ENCODE measurements at places on chromosomes 1 and 21. TPM values are rescaled to one million over a fixed set of nuclear protein-coding genes. Genes with fewer than 3 reads are reported as not detected.

The LDLRAD2 gene
- total RNA-seq, result not detected

The LYPD8 gene
- not detected for total RNA-seq

The CELA2A gene
- total RNA-seq, result 1.6 TPM

The MCOLN3 gene
- total RNA-seq, result 10.7 TPM

The KRTAP6-1 gene
- not detected for total RNA-seq

The DDR2 gene
- 0.84 TPM for total RNA-seq

The ATAD3C gene
- 0.61 TPM for total RNA-seq

DNA sequence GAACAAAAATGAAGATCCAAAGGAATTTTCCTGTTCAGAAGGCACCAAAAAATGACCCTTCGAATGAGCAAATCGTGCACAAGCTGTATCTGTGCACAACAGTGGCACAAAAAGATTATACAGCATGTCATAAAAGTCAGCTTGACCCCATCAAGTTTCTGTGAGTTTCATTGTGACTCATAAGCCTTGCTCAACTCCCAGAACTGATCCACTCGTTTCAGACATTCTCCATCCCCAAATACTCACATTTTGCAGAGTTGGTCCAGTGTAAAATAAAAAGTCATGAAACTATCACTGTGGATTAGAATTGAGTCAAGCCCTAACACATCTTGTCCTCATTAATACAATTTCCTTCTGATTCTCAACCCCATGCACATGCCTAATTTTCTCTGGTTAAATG, 174.7 kb upstream of the PKN2 start:
- H3K27me3 ChIP-seq, result no peaks in the 10 kb centered on the region
- no peak overlapping the region for H3K4me3 ChIP-seq
- H3K4me1 ChIP-seq, result no peaks in the 10 kb centered on the region
- no peak for DNase-seq
- H3K27ac ChIP-seq, result no peak overlapping the region

DNA sequence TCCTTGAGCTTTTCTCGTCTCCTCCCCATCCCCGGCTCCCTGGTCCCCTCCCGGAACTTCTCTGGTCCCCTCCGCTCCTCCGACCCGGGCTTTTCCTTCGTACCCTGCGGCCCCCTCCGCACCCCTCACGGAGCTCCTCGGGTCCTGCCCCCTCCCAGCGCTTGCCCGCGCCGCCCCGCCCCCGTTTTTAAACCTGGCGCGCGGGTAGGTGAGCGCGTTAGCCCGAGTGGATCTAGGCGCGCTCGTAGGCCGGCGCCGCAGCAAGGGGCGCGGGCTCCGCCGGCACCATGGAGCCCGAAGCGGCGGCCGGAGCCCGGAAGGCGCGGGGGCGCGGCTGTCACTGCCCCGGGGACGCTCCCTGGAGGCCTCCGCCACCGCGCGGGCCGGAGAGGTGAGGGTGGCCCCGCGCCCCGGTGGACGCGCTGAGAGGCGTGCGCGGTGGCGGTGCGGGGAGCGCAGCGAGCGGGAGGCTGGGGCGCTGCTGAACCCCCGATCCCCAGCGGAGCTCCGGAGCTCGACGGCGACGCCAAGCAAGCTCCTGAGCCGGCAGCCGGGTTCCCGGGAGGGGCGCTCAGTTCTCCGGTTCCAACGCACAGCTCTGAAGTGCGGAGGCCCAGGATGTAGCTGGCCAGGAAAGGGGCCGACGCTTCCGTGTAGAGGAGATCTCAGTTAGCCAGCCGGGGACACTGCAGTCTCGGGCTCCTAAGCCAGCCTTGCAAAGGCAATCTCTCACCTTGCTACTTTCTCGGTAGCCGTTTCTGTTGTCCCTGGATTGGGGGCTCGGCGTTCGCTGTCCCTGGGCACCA, at the start of gene RIPPLY3:
TSS of gene RIPPLY3 (plus strand) at position 217 of the 806 bp plus-strand sequence. CDS start at position 288, 71 bp downstream.
- no peak within 1 kb of the TSS for H3K4me3 ChIP-seq
- no peaks in the 10 kb centered on the region for H3K27me3 ChIP-seq
- no peak for DNase-seq
- no peak within 1 kb of the TSS for H3K27ac ChIP-seq
- H3K36me3 ChIP-seq, result no peaks in the 10 kb centered on the region

GRCh38 chr1:75996196-75996595, 64.0 kb upstream of the ASB17 start:
- H3K4me1 ChIP-seq, result no peaks in the 10 kb centered on the region
- no peaks in the 10 kb centered on the region for H3K27me3 ChIP-seq
- H3K27ac ChIP-seq, result no peak overlapping the region

GRCh38 chr1:188826800-188827199, 1650.9 kb downstream of the BRINP3 start:
- H3K36me3 ChIP-seq, result no peaks in the 10 kb centered on the region
- no peaks in the 10 kb centered on the region for H3K27me3 ChIP-seq
- DNase-seq, result no peak
- H3K4me3 ChIP-seq, result no peak overlapping the region
- no peak overlapping the region for H3K27ac ChIP-seq

DNA sequence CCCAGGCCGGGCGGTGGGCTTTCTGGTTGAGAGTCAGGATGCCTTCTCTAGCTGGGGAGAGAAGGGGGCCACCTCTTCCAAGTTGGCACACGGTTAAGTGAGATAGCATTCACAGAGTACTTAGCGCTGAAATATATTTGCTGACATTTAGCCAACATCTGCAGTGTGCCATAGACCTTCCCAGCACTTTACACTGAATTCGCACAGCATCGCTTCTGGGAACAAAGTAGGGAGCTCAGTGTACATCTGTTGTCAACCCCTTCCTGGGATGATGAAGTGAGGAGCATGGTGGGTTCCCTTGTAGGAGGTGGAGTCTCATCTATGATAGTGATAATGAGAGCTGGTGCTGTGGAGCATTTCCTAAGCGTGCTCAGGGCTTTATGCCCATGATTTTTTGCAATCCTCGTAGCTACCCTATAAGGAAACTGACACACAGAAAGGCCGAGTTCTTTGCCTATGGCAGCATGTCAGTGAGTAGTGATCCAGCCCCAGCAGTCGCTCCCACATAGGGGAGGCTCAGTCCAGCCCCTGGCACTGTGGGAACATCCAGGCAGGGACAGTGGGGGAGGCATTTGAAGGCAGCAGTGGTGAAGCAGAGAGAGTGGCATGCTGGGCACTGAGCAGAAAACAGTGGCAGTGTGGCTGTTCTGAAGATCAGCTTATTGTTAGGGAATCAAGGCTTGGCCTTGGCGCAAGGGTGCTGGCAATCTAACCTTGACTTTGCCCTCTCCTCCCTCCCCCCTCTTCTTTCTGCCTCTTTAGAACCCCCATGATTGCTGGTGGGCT, 176.2 kb downstream of the PGBD5 start:
- no peaks in the 10 kb centered on the region for H3K4me1 ChIP-seq
- no peak for DNase-seq
- H3K36me3 ChIP-seq, result no peaks in the 10 kb centered on the region
- H3K27me3 ChIP-seq, result no peaks in the 10 kb centered on the region

GRCh38 chr1:202628646-202629215, 81.5 kb downstream of the SYT2 start:
- H3K36me3 ChIP-seq, result no peaks in the 10 kb centered on the region
- H3K4me3 ChIP-seq, result no peak overlapping the region
- H3K4me1 ChIP-seq, result peaks cover 8% of the 10 kb centered on the region
- no peaks in the 10 kb centered on the region for H3K27me3 ChIP-seq
- no peak overlapping the region for H3K27ac ChIP-seq

GRCh38 chr1:47703156-47703825, 265.4 kb downstream of the FOXD2 start:
- no peak overlapping the region for H3K4me3 ChIP-seq
- DNase-seq, result no peak
- H3K27ac ChIP-seq, result no peak overlapping the region
- no peaks in the 10 kb centered on the region for H3K4me1 ChIP-seq
- H3K36me3 ChIP-seq, result no peaks in the 10 kb centered on the region
- no peaks in the 10 kb centered on the region for H3K27me3 ChIP-seq

DNA sequence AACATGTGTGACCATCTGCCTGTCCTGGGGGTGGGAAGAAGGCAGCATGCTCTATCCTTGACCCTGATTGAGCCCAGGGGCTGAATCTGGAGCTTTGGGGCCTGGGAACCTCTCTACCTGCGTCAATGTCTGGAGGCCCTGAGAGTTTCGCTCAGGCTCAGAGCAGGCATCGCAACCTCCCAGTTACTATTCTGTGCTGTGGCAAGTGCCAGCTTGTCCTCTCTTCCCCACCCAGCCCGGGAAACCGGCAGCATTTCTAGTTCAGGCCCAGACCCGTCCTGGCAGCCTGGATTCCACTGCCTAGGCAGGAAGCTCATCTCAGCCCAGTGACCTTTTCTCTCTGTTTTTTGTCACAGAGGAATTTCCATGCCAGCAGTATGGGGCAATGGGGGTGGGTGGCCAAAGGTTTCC, 10.0 kb upstream of the IRF6 start:
- H3K4me3 ChIP-seq, result no peak overlapping the region
- no peak for DNase-seq
- no peak overlapping the region for H3K27ac ChIP-seq
- H3K4me1 ChIP-seq, result 0 out of 2 replicates have a peak, but pooled peaks cover 7% of the 10 kb centered on the region
- H3K27me3 ChIP-seq, result no peaks in the 10 kb centered on the region
- no peaks in the 10 kb centered on the region for H3K36me3 ChIP-seq

- peak overlapping the region; percentile 96 for H3K27ac ChIP-seq
- H3K36me3 ChIP-seq, result peaks cover 21% of the 10 kb centered on the region
- peaks cover 26% of the 10 kb centered on the region for H3K4me1 ChIP-seq
- no peak for DNase-seq
Measured at GRCh38 chr1:153774026-153774595, 1.1 kb upstream of the SLC27A3 start.

GRCh38 chr1:82299656-82300055, 498.9 kb downstream of the ADGRL2 start:
- H3K4me3 ChIP-seq, result no peak overlapping the region
- no peaks in the 10 kb centered on the region for H3K36me3 ChIP-seq
- no peak overlapping the region for H3K27ac ChIP-seq
- H3K4me1 ChIP-seq, result no peaks in the 10 kb centered on the region

GRCh38 chr1:203655671-203656070, 29.0 kb downstream of the ATP2B4 start:
- H3K4me3 ChIP-seq, result no peak overlapping the region
- no peaks in the 10 kb centered on the region for H3K36me3 ChIP-seq
- DNase-seq, result no peak
- peaks cover 6% of the 10 kb centered on the region for H3K4me1 ChIP-seq

DNA sequence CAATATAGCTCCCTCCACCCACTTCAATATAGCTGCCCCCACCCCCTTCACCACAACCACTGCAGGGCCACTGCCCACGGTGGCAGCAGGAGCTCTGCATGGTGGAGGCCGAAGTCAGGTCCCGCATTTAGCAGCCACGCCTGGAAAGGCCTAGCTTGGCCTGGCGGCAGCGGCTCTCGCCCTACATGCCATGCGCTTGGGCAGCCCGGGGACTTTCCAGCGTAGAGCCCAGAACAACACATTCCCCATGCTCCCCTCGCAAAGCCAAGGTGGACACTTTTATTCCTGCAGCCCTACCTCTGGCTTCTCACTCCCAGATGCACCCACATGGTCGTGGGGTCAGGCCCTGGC, 37.1 kb downstream of the LHX4 start:
- no peaks in the 10 kb centered on the region for H3K27me3 ChIP-seq
- H3K27ac ChIP-seq, result no peak overlapping the region
- no peak for DNase-seq
- H3K4me1 ChIP-seq, result peaks cover 3% of the 10 kb centered on the region
- H3K36me3 ChIP-seq, result no peaks in the 10 kb centered on the region
- no peak overlapping the region for H3K4me3 ChIP-seq

- H3K4me1 ChIP-seq, result peaks cover 4% of the 10 kb centered on the region
- no peaks in the 10 kb centered on the region for H3K36me3 ChIP-seq
- H3K27ac ChIP-seq, result no peak within 1 kb of the TSS
- no peak for DNase-seq
Measured at GRCh38 chr1:16017461-16018303, at the start of gene HSPB7. Gene HSPB7, minus strand, starts transcription at chr1:16018043. Its CDS starts 80 bp downstream, at chr1:16017963.

GRCh38 chr1:160705742-160706141, 5.9 kb downstream of the CD48 start:
- H3K4me3 ChIP-seq, result no peak overlapping the region
- DNase-seq, result no peak
- no peaks in the 10 kb centered on the region for H3K4me1 ChIP-seq
- no peaks in the 10 kb centered on the region for H3K36me3 ChIP-seq
